Spleen (tissue), 13 donors: ENCODE measurements at places on chromosomes 1 and 21.

- no peak for DNase-seq
Observed at GRCh38 chr1:31064111-31064717, 1.3 kb downstream of the PUM1 start.

- DNase-seq, result no peak
Observed at GRCh38 chr1:151325646-151326429, 1.4 kb downstream of the PI4KB start.

DNA sequence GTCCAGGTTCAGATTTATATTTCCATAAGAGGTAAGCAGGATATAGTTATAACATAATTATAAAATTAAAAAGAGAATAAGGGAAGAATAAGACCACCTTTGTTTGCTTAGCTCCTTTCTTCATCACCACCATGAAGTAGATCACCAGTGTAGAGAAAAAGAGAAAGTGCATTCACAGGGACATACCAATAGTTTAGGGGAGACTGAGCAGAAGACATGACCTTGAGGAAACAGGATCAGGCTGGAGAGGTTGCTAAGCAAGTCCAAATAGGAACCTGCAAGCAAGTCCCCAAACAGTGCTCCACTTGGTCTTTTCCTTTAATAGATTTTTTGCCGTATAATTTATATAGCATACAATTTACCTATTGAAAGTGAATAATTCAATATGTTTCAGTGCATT, 63.0 kb downstream of the KCNT2 start:
- no peak for DNase-seq

GRCh38 chr1:110874324-110875215, 1.6 kb downstream of the CD53 start:
- no peak for DNase-seq

DNA sequence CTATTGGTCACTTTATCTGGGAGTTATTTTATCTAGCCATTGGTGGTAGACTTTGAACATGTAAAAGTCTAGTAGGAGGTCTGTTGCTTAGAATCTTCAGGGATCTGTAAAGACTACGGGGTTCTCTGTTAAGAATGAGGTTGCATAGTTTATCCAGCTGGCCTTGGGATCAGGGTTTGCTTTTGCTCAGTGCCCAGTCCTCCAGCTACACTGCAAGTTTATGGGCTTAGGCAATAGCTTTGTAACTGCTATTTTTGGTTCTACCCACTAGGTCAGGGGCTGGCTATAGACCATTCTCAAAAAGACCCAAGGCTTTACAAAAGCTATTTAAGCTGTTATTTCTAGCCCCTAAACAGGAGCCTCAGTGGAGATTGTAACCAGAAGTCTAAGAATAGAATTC, 9.8 kb downstream of the SH3GLB1 start:
- no peak for DNase-seq

DNA sequence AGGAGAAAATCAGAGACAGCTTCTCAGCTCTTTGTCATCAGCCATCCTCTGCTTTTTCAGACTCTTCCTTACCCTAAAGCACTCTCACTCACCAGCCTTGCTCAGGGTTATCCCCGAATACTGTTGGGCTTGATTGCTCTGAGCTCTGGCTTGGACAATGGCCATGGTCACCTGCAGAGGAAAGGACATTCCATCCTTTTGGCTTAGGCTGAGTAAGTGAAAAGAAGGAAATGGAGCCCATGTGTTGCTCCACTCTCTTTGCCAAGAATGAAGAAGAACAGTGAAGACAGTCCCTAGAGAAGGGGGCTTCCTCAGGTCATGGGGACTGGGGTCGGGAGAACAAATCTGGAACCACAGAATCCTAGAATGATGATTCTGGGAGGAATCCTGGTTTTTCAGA, 2.3 kb downstream of the MTMR11 start:
- DNase-seq, result no peak
